Stimulated activated CD4-positive, alpha-beta T cell treated with anti-CD3 and anti-CD28 coated beads, Interleukin-2, amount 100 ng/mL, for 24 hours (primary cell): ENCODE measurements at places on chromosomes 5 and 9.

- DNase-seq: no peak
Measured at GRCh38 chr9:120655005-120655622, 59.2 kb downstream of the MEGF9 start.

DNA sequence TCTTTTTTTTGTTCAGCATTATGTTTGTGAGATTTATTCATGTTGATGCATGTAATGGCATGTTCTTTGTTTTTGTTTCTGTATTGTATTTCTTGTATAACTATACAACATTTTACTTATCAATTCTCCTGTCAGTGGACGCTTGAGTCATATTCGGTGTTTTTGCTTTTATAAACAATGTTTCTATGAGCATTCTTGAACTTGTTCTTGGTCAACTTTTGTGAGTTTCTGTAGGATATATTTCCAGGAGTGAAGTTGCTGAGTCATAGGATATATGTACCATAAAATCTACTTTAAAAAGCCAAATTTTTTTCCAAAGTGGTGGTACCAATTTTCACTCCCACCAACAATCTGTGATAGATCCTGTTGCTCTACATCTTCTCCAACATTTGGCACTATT lies 104.8 kb downstream of the VCAN start:
- DNase-seq: no peak

GRCh38 chr9:133792721-133793470 lies 54.7 kb upstream of the SARDH start:
- peak; percentile 64 for DNase-seq

DNA sequence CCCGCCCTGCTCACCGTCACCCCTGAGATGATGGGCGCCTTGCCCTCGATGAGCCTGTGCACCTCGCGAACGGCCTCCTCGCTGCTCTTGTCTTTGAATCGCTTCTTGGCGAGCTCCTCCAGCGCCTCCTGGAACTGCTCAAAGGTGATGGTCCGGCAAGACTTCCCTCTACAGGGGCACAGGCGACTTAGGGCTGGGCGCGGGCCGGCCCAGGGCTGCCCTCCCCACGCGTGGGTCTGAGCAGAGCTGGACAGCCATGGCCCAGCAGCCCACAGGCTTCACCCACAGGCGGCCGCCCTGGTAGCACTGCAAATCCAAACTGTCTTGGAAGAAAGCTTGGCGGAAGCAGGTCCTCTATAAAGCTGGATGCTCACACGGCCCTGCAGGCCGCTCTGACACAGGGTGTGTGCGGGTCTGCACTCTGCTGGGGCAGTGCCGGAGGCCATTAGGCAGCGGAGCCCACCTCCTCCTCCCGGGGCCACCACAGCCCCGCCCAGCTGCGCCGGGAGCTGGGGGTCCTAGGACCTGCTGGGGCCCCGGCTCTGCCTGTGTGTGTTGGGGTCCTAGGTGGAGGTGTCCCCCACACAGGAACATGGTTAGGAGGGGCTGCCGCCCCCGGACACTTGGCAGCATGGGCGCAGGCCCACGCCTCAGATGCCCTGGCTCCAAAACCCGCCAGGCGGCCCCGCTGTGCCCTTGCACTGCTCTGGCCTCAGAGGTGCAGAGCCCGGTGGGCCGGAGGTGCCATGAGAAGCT lies 27.0 kb downstream of the TPPP start:
- no peak for DNase-seq

DNA sequence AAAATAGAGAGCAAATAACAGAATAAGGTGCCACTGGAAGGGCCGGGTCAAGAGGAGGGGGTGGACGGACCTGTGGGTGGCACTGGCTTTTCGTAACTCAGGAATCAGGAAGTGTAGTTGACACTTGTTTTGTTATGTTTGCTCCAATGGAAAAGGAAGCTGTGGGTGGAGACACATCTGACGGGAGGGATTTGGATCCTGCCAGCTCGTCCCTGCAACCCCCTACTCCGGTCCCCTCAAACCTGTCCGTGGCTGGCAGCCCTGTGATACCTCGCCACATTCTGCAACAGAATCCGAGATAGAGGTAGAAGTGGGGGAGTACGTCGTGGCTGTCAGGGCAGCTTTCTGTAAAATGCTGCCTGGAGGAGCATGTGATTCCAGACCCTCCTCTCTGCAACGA lies 104.2 kb upstream of the IER5L start:
- DNase-seq: no peak

DNA sequence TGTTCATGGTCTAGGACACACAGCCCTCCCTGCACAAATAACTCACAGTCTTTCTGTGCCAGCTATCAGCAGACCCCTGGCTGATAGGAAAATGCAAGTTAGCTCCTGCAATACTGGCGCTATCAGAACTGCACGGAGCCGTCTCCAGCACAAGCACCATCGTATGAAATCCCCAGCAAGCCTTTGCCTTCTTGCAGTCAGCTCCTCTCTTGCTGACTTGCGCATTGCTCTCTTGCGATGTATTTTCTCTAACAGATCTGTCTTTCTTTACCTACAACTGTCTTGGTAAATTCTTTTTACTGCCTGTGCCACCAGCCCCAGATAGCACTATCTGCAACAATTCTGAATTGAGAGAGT lies 25.1 kb upstream of the UGCG start:
- no peak for DNase-seq

DNA sequence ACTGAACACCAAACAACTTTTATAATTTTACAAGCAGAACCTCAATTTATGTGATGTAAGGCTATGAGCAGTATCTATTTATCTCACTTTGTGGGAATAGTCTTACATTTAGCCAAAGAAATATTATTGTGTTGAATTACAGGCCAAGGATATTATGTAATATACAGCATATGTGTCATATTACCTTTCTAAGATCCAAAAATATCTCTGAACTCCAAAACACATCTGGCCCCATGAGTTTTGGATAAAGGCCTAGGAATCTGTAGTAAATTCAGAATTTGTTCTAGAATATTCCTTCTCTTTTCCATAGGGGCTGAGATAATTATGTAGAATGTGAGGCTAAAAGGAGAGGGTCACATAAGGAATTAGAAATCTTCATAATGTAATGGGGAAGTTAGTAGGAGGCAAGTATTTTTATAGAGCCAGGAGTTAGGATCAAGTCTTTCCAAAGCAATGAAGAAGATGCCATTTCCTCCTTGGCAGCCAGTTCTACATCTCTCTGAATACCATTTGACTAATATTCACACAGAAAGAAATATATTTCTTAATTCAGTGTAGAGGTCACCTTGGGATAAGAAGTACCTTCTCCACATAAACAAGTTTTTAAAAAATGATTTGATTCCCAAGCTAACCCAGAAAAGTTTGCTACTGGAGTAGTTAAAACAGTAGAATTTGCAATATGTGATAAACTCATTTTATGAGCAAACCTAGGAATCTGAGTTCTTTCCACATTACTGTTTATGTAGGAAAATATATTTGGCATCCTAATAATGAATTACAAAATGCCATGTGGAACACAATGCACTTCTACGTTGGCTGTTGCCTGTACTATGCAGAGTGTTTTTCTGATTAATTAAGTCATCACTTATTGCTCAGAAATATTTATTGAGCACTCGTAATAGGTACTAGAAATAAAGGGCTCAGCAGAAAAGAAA lies 20.3 kb upstream of the GRAMD2B start:
- no peak for DNase-seq

DNA sequence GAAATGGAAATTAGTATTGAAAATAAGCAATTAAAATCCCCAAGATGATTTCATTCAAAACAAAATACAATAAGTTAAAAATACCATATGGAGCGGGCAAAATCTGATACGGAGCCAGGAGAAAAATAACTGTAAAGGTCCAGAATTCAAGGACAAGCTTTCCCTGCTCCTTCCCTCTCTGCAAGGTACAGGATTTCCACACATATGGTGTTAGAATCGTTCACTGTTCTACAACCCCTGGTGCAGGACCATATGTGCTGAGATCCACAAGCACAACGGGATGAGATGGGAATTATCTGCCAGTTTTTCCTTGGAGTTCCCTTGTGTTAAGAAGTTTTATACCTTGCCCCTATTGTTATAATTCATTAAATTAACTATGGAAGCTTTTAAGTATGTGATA lies 94.7 kb upstream of the DMAC1 start:
- no peak for DNase-seq

DNA sequence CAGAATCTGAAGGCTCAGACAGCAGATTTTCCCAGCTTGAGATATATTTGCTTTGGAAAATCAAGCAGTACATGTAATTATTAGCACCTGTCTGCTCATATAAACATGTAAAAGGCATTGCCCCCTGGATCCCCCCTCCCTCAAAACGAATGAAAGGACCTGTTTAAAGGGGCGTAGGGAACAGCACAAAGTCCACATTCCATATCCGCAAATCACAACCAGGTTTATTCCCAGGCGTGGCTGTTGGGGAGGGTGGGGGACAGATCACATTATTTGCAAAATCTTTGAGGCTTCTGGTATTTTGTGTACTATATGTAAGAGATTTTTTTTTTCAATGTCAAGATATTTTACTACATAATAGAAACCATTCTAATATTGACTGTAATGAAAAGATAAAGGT lies 8.7 kb upstream of the MRPS2 start:
- no peak for DNase-seq

DNA sequence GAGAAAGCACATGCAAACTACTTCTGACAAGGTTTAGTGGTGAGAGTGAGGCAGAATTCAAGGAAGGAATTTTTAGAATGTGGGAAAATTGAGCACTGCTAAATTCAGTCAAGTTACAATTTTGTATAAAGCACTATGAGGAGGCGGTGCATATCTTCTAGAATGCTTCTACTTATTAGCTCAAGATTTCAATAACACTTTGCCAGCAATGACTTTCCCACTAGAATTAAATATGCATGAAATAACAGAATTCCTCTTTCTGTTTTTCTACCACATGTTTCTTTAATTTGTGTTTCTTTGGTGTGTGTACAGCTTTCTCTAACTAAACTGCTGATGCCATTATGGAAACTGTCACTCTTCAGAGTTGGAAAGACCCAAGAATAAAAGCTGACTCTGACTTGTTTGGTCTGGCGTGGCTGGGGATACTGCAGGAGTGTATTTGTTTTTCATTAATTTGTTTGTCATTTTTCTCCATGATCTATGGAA lies 163.5 kb downstream of the ARSB start:
- DNase-seq: no peak

GRCh38 chr9:115690786-115691496 lies 462.6 kb upstream of the PAPPA start:
- no peak for DNase-seq

GRCh38 chr5:59275170-59275509 lies 618.4 kb downstream of the PDE4D start:
- DNase-seq: no peak

GRCh38 chr5:12951846-12952245 lies 992.6 kb downstream of the DNAH5 start:
- no peak for DNase-seq

DNA sequence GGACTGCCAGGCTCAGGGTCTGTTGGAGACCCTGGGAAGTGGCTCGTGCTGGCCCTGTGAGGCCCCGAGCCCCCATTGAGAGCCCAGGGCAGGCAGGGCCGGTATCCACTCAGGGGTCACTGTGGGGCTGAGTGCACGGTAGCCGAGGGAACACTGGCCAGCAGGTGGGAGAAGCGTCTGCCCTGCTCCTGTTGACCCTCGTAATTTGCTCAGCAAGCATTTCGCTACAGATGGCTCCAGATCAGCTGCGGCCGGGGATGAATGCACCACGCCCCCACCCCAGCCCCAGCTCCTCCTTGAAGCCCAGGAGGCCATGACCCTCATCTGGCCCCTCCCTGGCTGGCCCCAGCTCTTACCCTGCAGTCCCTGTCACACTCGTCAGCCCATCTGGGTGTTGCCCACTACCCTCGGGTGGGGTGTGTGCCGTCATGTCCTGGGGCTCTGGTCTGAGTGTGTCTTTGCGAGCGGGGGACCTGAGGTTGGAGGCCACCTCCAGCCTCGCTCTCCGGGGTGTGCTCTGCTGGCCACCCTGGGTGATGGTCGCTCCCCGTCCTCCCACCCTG lies 6.1 kb upstream of the NRARP start:
- no peak for DNase-seq

DNA sequence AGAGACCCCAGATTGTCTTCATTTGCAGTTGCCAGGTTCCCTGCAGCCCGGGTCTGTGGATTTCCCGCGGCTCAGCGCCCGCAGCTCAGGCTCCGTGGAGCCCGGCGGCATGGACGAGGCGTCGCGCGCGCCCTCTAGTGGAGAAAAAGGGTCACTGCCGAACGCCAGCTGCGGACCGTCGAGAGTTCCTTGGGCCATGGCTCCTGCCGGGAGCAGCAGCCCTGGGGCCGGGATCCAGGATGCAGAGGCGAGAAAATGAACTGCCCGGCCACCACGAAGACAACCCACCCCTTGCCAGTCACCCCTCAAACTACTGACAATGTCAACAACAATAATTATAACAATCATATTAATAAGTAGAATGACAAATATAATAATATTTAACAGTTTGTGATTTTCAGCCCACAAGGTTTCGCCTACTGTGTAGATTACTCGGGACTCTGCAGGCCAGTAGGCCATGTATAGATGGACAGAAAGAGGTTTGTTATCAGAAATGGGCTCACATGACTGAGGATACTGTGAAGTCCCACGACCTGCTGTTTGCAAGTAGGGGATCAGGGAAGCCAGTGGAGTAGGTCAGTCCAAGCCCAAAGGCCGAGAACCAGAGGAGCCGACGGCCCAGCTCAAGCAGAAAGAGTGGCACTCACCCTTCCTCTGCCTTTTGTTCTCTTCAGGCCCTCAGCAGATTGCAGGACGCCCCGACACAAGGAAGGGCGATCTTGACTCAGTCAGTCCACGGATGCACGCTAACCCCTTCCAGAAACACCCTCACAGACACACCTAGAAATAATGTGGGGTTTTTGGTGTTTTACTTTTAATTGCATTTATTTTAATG lies 43.1 kb downstream of the BOD1 start:
- peak; percentile 74 for DNase-seq

GRCh38 chr5:1836891-1837880 lies 36.0 kb downstream of the NDUFS6 start:
- no peak for DNase-seq

DNA sequence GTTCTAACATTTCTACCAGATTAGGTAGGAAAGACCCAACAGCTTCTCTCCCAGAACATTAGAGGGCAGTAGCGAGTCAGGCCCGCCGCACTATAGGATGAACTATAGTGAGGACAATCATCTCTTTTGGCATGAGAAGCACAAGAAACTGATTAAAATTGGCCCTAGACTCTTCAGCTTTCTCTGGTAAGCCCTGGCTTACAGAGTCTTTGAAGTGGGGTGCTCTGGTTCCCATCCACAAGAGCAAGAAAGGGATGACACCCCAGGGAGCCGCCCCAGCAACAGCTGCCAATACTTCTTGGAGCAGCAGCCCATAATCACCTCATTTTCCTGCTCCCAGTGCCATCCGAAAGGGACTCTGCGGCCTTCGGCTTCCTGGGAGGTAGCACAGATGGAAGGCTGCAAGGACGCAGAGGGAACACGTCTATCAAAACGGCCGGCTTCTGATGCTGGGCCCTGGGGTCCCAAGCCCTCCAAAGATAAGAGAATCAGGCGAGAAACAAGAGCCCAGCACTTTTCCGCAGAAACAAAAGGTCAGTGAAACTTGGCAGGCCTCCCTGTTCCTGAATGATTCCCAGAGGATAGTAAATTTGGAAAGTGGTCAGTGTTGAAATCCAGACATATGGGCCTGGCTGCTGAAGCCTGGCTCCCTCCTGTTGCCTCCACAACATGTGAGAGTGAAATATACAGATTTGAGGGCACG lies 69.3 kb downstream of the HSD17B3 start:
- DNase-seq: peak; percentile 42
